Stimulated activated CD4-positive, alpha-beta T cell treated with anti-CD3 and anti-CD28 coated beads, Interleukin-15, amount 100 ng/mL, for 1 hour (primary cell): ENCODE measurements at places on chromosomes 2 and 18.

DNA sequence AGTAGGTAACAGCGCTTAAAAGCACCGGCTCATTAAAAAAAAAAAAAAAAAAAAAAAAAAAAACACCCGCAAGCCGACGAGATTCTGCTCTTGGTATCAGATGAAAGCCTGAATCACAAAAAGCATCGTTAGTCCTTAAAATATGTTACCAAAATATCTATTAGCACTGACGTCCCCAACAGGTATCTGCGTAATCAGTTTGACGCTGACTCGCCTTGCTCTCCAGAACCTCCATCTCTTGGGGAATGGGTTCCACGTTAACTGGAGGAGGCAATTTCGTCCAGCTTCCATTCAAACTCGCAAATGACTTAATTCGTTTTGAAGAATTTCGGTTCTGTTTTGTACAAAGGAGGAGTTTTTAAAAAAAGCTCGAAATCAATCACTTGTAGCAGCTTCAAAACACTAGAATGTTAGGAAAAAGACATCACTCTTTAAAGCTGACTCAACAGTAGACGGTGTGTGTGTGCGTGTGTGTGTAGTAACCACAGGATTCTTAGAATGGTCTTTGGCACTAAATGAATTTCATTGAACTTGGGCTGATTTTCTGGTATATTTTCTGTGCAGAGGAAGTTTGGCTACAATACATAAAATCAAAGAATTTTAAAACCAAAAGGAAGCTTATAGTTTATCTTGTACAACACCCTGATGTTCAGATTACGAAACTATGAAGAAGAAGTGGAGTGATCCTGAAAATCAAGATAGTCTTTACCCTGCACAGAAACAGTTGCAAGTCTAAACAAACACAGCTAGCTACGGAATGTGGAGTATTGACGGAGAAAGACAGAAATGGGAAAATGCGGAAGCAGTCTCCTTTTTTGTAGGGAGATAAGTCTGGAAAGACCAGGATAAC, 1.1 kb upstream of the PGAP1 start:
- no peak for DNase-seq

DNA sequence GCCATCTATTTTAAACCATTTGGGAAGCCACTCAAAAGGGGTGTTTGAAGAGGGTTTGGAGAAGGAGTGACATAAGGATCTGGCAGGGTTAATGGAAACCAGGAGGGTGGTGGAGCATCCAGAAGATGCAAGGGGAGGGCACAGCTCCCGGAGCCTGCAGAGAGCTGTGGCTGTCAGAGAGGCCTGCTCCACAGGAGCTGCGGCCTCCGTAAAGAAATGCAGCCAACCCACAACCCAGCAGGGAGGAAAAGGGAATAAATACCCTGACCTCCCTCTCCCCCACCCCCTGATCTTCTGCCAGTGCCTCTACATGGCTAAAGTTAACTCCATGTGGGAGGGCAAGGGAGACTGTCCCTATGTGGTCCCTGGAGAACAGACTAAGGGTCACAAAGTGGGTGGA, 567.1 kb upstream of the POU3F3 start:
- no peak for DNase-seq

GRCh38 chr2:238868067-238868524, 20.2 kb downstream of the TWIST2 start:
- DNase-seq: no peak

DNA sequence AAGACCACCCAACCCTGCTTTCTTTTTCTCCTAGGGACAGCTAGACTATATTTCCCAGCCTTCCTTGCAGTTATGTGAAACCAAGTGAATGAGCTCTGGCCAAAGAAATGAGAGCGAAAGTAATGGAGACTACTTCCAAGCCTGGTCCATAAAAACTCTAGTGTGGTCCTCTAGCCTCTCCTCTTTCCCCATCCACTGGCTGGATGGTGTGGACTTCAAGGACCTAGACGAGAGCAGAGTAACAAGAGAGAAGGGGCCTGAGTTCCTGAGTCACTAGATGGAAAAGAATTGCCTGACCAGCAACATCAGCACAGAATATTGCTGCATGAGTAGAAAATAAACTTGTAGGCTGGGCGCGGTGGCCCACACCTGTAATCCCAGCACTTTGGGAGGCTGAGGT, 2.9 kb upstream of the TMSB10 start:
- no peak for DNase-seq

GRCh38 chr2:60652832-60653340, 99.4 kb upstream of the BCL11A start:
- no peak for DNase-seq

DNA sequence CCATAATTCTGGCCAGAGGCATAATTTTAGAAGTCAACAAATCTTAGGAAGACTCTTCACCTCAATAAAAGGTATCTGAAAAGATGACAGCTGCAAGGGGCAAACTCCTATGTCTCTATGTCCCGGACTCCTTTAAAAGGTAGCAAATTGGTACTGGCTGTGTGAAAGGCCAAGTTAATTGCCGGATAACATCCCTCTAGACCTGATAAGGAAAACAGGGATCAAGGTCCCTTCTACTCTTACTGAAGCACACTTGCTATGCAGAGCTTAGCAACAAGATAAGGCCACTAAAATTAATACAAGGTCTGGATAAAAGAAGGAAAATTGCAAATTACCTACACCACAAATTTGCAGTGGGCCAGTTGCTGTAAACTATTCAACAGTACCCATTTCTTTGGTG, 141.0 kb upstream of the EPC2 start:
- no peak for DNase-seq

GRCh38 chr2:144015655-144016245, 504.2 kb downstream of the ZEB2 start:
- DNase-seq: no peak

DNA sequence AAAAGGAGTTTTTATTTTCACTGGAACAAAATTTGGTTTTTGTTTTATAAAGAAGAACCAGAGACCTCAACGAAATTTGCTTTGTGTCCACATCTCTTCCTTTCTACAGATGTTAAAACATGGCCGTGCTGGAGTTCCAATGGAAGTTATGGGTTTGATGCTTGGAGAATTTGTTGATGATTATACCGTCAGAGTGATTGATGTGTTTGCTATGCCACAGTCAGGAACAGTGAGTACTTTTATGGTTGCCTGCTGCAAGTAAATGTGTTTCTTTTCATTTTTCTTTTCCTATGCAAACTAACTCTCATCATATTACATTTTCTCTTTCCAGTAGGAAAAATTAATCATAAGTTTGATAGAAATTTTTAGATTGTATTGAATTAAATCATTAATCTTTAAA, 48.4 kb upstream of the TBR1 start:
- no peak for DNase-seq

GRCh38 chr2:239454507-239454906, 53.7 kb upstream of the HDAC4 start:
- no peak for DNase-seq

DNA sequence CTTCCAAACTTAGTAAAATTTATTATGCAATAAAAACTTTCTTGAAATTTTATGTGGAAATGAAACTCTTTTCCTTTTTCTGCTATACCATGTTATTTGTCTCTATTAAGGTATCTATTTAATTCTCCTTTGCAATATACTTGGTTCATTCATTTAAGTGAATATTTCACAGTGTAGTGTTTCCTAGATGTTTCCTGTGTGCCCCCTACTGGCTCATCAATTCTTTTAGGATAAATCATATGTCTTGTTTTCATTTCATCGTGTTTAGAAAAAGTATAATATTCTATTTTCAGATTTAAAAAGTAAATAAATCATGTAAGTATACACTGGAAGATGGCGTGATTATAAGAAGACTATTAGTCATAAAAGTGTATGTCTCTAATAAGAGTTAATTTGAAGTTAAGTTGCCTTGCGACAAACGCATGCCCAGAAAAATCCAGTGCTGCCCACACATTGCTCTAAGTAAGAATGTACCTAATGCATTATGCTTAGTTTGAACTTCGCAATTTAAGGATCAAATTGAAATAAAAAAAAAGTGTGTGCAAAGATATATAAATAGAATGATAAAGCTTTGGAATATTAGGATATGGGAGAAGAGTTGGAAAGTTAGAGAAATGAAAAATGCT, 525.4 kb downstream of the KCNJ3 start:
- DNase-seq: no peak

GRCh38 chr2:216918088-216918680, 58.3 kb upstream of the TNP1 start:
- DNase-seq: no peak

DNA sequence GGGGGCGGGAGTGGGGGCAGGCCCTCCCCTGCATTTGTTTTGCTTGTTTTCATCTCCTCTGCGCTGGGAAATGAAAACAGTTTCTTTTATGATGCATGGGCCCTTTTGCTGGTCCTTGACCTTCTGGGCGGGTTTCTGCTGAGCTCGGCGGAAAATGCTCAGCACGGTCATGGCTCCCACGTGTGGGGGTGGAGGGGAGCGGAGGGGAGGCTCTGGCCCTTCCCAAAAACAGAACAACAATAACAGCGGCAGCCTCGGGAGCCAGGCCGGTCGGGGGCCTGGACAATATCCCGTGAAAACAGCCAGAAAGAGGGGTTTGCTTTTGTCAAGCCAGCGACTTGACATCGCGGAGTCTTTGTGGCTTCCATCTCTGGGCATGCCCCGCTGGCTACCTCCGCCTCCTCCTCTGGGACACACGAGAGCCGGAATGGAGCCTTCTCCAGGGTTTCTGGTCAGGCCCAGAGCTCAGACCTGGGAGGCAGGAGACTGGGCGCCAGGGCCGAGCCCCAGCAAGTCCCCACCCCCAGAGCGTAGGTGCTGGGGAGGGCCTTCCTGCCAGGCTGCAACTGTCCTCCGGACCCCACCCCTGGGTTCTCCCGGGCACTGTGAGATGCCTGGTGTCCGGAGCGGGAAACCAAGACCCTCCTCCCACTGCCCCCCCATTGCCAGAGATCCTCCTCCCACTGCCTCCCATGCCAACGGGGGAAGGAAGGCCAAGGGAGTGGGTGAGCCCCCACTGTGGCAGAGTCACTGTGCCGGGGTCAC, 35.9 kb upstream of the SNED1 start:
- DNase-seq: no peak

DNA sequence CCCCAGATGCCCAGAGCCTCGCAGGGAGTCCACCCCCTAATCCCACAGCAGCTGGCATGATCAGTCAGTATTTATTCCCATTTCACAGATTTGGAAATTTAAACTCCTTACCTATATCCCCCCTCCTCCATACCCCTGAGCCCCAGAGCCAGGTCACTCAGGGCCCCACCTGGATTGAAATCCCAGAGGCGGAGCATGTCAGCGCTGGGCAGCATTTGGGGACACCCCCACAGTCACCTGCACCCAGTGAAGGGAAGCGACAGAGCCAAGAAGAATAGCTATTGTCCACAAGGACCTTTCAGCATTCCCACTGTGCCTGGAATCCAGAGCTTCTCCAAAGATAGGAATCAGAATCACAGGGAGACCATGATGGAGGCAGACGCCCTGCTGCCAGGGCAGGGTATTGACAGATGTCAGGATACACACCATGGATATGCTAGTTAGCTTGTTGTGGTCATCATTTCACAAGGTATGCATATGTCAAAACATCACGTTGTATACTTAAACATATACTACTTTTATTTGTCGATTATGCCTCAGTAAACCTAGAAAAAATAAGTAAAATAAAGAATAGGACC, 968 bp upstream of the ASTL start:
- DNase-seq: no peak

DNA sequence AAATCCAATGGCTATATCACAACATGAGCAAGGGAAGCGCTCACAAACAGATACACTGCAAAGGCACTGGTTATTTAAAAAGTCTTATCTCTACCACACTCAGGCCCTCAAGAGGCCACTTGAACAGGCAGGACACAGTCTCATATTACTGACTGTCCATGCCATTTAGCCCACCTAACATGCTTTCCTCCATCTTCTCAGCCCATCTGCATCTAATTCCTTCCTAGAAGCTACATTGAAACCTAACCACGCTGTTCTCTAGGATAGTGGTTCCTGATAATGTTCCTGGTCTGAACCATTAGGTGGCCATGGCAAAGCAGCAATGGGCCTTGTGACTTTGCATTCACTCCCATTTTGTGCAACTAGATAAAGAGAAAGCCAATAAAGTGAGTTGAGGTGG, 22.5 kb upstream of the NEB start:
- DNase-seq: no peak

- no peak for DNase-seq
These were observed 167.1 kb upstream of the FOSL2 start for GRCh38 chr2:28225473-28226080.

DNA sequence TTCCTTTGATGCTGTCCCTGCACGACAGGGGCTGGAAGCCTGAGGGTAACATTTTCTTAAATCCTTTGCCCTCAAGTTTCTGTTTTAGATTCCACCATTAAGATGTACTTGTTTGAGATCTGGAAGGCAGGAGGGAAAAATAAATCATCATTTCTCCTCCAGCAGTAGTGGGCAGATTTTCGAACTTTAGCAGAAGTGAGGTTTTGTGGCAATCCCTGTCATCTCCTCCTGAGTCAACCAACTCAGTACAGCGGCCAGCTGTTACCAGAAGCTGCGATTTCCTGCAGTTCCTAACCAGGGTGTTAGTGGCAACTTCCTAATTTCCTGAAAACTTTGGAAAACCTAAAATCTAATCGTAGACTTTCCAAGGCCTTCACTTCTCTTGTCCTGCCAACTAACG, 517.2 kb upstream of the ACVR2A start:
- no peak for DNase-seq

- no peak for DNase-seq
These were observed 74.6 kb downstream of the COL5A2 start for GRCh38 chr2:189104934-189105333.
